ENCODE measurements at places on chromosomes 3 and 15. TPM values are rescaled to one million over a fixed set of nuclear protein-coding genes. Genes with fewer than 3 reads are reported as not detected.

Gene WDR49
- 0.09 TPM for total RNA-seq

Gene CPLX3
- 0.09 TPM for total RNA-seq

Gene TTLL13
- 1.4 TPM for total RNA-seq

DNA sequence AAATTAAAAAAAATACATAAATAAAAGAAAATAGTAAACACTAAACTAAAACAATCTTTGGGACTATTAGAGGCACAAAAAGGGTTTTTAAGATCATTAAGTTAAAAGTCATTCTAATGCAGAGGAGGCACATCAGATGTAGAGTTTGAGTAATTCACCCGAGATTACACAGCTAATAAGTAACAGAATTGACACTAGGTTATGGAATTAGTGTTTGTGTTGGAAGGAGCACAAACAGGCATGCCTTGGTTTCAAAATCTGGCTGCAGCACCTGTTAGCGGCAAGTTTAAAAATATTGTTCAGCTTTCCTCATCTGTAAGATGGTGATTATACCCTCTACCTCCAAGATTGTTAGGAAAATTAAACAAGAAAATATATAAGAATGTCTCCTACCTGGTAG is 39.0 kb downstream of the RASA2 start:
- H3K36me3 ChIP-seq = peaks cover 45% of the 10 kb centered on the region
- H3K4me1 ChIP-seq = peaks cover 36% of the 10 kb centered on the region
- no peak overlapping the region for H3K27ac ChIP-seq
- H3K27me3 ChIP-seq = no peaks in the 10 kb centered on the region

- no peaks in the 10 kb centered on the region for H3K4me1 ChIP-seq
- H3K27ac ChIP-seq = no peak overlapping the region
- H3K36me3 ChIP-seq = no peaks in the 10 kb centered on the region
- DNase-seq = no peak
- H3K4me3 ChIP-seq = no peak overlapping the region
- H3K27me3 ChIP-seq = no peaks in the 10 kb centered on the region
These were observed 153.8 kb downstream of the SPATA16 start for GRCh38 chr3:172987273-172987672.

GRCh38 chr3:197734667-197735318 is 1.9 kb downstream of the RUBCN start:
- H3K4me3 ChIP-seq = peak overlapping the region; percentile 34
- peaks cover 38% of the 10 kb centered on the region for H3K4me1 ChIP-seq
- H3K27me3 ChIP-seq = no peaks in the 10 kb centered on the region
- DNase-seq = no peak

DNA sequence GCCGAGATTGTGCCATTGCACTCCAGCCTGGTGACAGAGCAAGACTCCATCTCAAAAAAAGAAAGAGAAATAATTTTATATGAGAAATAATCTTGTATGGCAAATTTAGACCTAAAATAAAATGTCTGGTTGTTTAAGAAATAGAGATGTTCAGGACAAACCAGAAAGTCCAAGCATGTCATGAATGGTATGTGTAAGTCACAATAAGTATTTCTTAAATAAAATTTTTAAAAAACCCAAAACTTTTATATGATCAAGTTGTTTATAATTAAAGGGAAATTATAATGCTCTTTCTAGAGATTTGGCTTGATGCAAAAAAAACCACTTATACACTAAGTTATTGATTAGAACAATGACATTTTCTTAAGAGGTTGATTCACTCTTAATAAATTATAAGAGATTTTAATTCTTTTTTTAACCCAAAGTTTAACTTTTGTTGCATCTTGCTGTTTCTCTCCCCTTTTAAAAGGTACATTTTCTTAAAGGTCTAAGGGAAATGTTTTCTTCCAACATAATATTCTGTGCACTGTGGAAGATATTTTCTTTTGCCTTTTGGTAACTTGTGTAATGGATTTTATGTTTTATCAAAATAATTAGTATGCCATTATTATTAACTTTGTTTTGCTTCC is 105.7 kb downstream of the RTP4 start:
- H3K36me3 ChIP-seq = no peaks in the 10 kb centered on the region
- DNase-seq = no peak
- peaks cover 4% of the 10 kb centered on the region for H3K27me3 ChIP-seq
- H3K4me1 ChIP-seq = no peaks in the 10 kb centered on the region
- no peak overlapping the region for H3K4me3 ChIP-seq

DNA sequence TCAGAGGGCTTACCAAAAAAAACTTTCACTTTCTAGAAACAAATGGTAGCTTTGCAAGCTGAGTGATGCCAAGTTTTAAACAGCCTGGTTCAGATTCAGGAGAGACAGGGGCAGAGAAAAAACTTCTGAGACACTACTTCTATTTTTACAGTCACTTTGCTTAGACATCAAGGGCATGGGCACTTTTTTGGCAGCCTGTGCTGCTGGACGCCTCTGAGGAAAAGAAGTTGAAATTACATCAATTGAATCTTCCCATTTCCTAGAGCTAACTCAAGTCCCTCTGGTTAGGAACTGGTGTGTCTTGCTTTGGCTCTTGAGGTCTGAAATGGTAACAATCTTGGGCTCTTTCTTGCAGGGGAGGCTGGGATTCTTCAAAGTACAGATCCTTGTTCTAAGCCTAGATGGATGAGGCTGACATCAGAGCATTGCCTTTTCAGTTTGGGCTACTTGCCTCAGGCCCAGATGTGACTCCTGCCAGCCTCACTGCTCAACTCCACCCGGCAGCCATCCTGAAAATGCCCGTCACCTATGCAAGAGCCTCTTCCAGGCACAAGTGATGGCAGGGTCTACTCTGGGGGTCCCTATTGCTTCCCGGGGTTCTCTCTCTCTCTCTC is 357.5 kb downstream of the FOXP1 start:
- H3K27ac ChIP-seq = peak overlapping the region; percentile 95
- peaks cover 47% of the 10 kb centered on the region for H3K4me1 ChIP-seq
- peaks cover 4% of the 10 kb centered on the region for H3K36me3 ChIP-seq

- no peaks in the 10 kb centered on the region for H3K36me3 ChIP-seq
- H3K4me3 ChIP-seq = no peak overlapping the region
- no peaks in the 10 kb centered on the region for H3K4me1 ChIP-seq
- no peaks in the 10 kb centered on the region for H3K27me3 ChIP-seq
- no peak overlapping the region for H3K27ac ChIP-seq
These were observed 84.1 kb upstream of the PRR23C start for GRCh38 chr3:139128803-139129202.

- H3K4me3 ChIP-seq = no peak overlapping the region
- peaks cover 12% of the 10 kb centered on the region for H3K27me3 ChIP-seq
- H3K4me1 ChIP-seq = no peaks in the 10 kb centered on the region
- no peak for DNase-seq
- no peak overlapping the region for H3K27ac ChIP-seq
These were observed 82.9 kb upstream of the GSK3B start for GRCh38 chr3:120177151-120177550.

DNA sequence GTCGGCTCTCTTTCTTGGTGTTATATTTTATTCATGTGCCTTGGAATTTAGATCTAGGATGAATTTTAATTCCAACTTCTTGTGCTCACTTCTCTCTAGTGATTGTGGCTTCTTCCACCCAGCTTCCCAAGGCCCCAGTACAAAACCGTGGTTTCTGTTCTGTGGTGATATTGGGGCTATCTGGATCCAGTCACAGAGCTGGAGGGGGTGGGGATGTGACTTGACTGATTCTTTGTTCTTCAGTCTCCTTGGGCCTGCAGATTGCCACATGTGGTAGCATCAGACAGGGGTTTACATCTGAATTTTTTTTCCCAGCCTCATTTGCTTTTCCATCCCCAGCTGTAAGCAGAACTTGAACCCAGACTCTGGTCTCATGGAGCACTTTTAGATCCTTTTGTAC is 98.5 kb upstream of the ADAMTSL3 start:
- no peak overlapping the region for H3K4me3 ChIP-seq
- DNase-seq = peak; percentile 25
- H3K27ac ChIP-seq = no peak overlapping the region
- H3K36me3 ChIP-seq = no peaks in the 10 kb centered on the region

- no peaks in the 10 kb centered on the region for H3K4me1 ChIP-seq
- no peak overlapping the region for H3K4me3 ChIP-seq
- DNase-seq = no peak
- H3K27me3 ChIP-seq = peaks cover 25% of the 10 kb centered on the region
These were observed 35.9 kb upstream of the CMSS1 start for GRCh38 chr3:99781761-99782160.

GRCh38 chr15:84598993-84599392 is 1.8 kb upstream of the ZSCAN2 start:
- peaks cover 42% of the 10 kb centered on the region for H3K4me1 ChIP-seq
- peak; percentile 75 for DNase-seq
